ENCODE measurements at places on chromosomes 13 and 19.
A peak's percentile ranks its signal among the peaks of the same experiment; 100 is the strongest.

GRCh38 chr19:30691819-30692166 lies 319.6 kb downstream of the ZNF536 start:
- no peak for DNase-seq

DNA sequence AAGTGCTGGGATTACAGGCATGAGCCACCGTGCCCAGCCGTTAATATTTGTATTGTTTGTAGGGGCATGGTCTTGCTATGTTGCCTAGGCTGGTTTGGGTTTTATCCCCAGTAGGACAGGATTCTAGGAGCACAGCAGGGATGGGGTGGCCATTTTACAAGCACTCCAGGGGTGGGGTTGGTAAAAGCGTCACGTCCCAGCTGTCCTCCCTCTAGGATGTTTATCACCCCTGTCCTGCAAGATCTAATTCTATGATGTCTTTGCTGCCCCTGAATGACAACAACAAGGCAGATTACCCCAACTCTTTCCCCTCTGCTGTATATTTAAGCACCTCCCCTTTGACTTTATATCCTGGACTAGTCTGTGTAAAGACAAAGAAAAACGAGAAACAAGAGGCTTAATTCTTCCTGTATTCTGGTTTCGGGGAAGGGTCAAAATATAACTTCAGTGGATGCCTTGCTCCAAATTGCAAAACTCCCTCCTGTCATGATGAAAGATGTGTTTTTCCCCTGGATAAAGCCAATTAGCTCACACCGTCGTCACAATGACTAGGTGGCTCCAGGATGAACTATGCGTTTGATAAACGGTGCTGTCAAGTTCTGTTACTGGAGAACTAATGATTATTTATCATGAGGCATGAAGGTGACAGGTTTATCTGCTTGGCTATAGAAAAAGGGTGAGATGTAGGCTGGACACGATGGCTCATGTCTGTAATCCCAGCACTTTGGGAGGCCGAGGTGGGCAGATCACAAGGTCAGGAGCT lies 27.8 kb upstream of the OR1M1 start:
- no peak for DNase-seq

DNA sequence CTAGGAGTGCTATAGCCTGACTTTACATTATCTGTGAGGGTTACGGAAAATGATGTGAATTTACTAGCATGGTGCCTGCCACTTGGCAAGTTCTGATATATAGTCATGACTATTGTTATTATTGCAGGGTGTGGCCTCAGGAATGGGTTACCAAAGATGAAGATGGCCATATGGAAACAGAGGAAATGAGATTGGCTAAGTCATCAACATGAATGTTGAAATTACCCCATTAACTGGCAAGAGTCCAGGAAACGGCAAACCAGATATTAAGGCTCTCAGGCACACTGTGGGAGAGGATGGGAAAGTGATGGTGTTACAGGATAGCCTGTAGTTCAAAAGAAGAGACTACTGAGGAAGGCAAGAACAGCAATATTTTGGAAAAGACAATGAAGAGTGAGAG lies 183.3 kb downstream of the KCNRG start:
- no peak for DNase-seq

DNA sequence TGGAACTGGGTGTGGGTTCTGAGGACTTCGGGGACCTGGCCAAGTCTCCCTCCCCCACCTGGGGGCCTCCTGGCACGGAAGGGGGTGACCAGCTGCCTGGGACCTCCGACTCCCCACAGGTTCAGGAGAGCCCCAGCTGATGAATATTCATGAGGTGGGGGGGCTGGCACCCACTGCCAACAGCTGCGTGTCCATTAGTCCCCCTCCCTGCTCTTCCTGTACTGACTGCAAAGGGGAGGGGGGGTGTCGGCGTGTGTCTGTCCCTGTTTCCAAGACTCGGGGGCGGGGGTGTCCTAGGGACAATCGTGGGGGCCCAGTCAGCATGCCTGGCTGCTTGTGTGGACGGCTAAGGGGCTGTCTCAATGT lies 10.6 kb upstream of the NFIX start:
- no peak for DNase-seq

GRCh38 chr19:5205381-5205780 lies 135.2 kb downstream of the PTPRS start:
- DNase-seq, result peak; percentile 29

DNA sequence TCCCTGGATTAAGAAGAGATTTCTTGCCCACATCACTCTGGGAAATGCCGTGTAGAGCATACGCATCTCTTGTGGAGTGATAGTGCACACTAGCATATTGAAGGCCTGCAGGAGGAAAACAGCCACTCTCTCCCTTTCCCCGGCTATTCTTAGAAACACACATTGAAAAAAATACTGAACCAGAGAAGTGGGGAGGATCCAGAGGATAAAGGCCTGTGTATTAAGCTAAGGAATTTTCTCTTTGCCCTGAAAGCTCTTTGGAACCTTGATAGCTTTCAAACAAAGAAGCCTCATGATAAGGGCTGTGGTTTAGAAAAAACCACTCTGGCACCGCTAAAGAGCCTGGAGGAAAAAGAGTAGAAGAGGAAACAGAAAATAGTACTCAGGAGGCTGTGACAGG lies 386.1 kb upstream of the NBEA start:
- DNase-seq, result no peak

- DNase-seq, result peak; percentile 5
Measured at GRCh38 chr13:97911311-97912138, 42.0 kb upstream of the IPO5 start.

DNA sequence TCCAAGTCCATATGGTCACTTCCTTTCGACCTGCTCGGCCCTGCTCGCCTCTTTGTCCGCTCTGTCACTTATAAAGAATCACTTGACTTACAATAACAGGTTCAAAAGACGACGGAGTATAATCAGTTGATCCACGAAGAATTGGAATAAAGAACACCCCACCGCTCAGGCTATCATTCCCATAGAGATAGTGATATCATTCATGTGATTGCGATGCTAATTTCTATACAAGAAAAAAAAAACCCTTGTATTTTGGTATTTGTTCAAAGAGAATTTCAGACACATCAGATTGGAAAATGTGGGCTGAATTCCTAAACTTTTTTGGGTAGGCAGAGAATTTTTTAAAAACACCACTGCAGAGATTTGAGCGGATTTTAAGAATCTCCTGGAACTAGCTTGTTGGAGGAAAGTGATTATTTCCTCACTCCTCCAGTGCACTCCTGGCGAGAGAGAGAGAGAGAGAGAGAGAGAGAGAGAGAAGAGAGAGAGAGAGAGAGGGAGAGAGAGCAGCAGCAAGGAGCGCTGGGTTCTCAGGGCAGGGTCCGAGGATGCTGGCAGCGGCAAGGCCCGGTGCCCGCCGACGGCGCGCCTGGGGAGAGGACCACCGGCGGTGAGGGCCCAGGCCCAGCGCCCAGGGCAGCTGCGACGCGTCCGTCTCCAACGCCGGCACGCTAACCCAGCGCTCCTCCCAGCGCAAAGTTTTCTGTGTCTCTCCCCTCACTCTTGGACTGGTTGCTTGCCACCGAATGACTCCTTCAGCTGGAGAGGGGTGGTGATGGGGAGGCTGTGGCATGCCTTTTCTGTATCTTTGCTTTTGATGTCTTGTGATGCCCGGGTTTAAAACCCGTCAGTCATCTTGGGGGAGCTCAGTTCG lies 149.0 kb upstream of the ZNF536 start:
- no peak for DNase-seq

DNA sequence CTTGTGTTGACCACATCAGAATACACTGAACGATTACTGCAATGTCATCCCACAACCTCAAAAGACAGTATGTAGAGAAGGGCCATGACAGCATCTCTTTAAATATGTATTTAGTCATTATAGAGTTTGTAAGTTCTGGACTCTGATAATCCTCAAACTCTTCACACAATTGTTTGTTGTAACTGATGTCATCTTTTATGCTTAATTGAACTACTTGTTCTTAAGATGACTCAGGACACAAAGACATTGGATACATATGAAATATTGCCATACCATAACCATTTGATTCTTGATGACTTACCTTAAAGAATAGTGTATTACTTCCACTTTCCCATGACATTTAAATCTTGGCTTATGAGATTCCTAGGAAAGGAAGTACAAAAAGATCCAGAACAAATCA lies 347.6 kb downstream of the KLF5 start:
- DNase-seq, result no peak

DNA sequence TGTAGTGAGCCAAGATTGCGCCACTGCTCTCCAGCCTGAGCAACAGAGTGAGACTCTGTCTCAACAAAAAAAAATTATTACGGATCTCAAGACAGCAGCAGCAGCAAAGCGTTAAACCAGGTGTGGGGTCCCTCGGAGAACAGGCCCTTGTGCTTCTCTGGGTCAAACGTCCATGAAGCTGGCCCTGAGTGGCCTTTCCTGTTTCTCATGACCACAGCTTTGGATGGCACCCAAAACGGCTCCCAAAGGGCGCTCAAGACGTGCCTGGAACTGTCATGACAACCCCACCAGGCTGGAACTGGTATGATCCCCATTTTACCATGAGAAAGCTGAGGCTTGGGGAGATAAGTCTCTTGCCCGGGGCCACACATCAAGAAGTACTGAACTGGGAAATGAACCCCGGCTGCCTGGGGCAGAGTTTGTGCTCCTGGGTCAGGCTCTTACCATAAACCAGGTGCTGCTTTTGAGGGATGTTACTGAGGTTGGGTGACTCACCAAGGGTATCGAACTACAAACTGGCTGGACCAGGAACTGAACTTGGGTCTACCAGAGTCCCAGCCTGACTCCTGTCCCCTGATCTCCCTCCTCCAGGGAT lies 11.6 kb upstream of the SAMD1 start:
- no peak for DNase-seq

- peak; percentile 13 for DNase-seq
Measured at GRCh38 chr13:24381541-24382265, 72.3 kb downstream of the C1QTNF9 start.

All from stimulated activated naive CD8-positive, alpha-beta T cell treated with anti-CD3 and anti-CD28 coated beads, Interleukin-15, Interleukin-2, amounts not matched to agents 100 U/mL and 50 U/mL, for 24 hours (primary cell).